ENCODE measurements at places on chromosomes 7 and 10. TPM values are rescaled to one million over a fixed set of nuclear protein-coding genes. Genes with fewer than 3 reads are reported as not detected.

ITIH5 gene
- total RNA-seq: 0.14 TPM

TFEC gene
- 0.14 TPM for total RNA-seq

ATP6V1F gene
- total RNA-seq: 241 TPM

CWF19L1 gene
- total RNA-seq: 21.4 TPM

CNPY4 gene
- total RNA-seq: 10.4 TPM

ANKMY2 gene
- total RNA-seq: 11.7 TPM

PPP1R9A gene
- total RNA-seq: 4.4 TPM

COL1A2 gene
- total RNA-seq: not detected

MYOZ1 gene
- 0.05 TPM for total RNA-seq

ASB10 gene
- total RNA-seq: not detected

EDRF1 gene
- total RNA-seq: 16.2 TPM

ANXA11 gene
- 237 TPM for total RNA-seq

SCIN gene
- total RNA-seq: 0.31 TPM

CHAT gene
- total RNA-seq: not detected

TCERG1L gene
- not detected for total RNA-seq

ZNF212 gene
- total RNA-seq: 9.2 TPM

NKX1-2 gene
- total RNA-seq: not detected

C10orf62 gene
- not detected for total RNA-seq

ZEB1 gene
- total RNA-seq: 10.8 TPM

CYP2C8 gene
- total RNA-seq: not detected

FGF8 gene
- not detected for total RNA-seq

ANKRD1 gene
- total RNA-seq: 35.0 TPM

SPOCK2 gene
- total RNA-seq: 0.58 TPM

H2BK1 gene
- not detected for total RNA-seq

CLIP2 gene
- 12.6 TPM for total RNA-seq

SPDYE16 gene
- not detected for total RNA-seq

CYP3A7 gene
- not detected for total RNA-seq

AKR1C2 gene
- 3,597 TPM for total RNA-seq

HOXA2 gene
- total RNA-seq: 0.70 TPM

HBP1 gene
- total RNA-seq: 16.7 TPM

PRSS37 gene
- total RNA-seq: not detected

VWDE gene
- total RNA-seq: 0.74 TPM

ZNF425 gene
- total RNA-seq: 1.3 TPM

SCART1 gene
- 0.14 TPM for total RNA-seq

KLHL7 gene
- total RNA-seq: 23.6 TPM

PNLIPRP1 gene
- not detected for total RNA-seq

GBF1 gene
- 28.2 TPM for total RNA-seq

RPEL1 gene
- not detected for total RNA-seq

NODAL gene
- not detected for total RNA-seq

SFRP4 gene
- total RNA-seq: 3.7 TPM

PRR15 gene
- total RNA-seq: 5.0 TPM

TAS2R39 gene
- not detected for total RNA-seq

PIP gene
- 0.19 TPM for total RNA-seq

Measured in A549 treated with dexamethasone at 1 μM for 4 hours (cell line).